ENCODE measurements at places on chromosomes 5 and 9.

GRCh38 chr9:103999375-104000062 is 94.6 kb upstream of the SMC2 start:
- DNase-seq: no peak

DNA sequence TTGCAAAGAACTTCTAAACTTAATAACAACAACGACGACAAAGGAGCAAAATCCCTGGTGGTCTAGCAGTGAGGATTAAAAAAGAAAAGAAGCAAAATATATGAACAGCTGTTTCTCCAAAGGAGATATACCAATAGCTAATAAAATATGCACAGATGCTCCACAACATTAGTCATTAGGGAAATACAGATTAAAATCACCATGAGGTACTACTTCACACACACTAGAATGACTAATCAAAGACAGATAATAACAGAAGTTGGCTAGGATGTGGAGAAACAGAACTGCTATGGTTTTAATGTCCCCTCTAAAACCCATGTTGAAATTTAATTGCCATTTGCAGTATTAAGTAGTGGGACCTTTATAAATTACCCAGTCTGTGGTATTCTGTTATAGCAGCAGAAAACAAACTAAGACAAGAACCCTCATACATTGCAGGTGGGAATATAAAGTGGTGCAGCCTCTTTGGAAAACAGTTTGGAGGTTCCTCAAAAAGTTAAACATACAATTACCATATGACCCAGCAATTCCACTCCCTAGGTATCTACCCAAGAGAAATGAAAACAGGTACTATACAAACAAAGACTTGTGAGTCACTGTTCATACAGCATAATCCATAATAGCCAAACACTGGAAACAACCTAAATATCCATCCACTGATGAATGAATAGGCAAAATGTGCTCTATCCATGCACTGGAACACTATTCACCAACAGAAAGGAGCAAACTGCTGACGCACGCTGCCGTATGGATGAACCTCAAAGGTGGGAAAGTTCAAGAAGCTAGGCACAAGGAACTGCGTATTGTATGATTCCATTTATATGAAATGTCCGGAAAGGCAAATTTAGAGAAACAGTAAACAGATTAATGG is 11.4 kb upstream of the DUSP1 start:
- no peak for DNase-seq

DNA sequence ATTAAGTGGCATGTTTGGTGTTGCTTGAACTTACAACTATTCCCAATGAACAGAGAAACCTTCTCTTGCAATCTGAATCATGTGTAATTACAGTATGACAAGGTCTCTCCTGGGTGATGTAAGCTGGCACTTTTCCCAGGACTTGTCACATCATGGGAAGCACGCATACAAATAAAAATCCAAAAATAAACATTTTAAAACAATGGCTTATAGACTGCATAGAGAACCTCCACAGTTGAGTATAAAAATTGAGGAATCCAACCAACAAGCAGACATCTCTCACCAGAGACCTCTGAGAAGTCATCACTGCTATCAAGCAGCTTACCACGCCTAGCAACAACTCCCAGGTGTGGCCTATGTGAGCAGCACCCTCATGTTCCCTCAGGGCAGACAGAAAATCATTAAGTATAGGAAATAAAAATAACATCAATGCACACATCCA is 3.9 kb downstream of the MLLT3 start:
- no peak for DNase-seq

DNA sequence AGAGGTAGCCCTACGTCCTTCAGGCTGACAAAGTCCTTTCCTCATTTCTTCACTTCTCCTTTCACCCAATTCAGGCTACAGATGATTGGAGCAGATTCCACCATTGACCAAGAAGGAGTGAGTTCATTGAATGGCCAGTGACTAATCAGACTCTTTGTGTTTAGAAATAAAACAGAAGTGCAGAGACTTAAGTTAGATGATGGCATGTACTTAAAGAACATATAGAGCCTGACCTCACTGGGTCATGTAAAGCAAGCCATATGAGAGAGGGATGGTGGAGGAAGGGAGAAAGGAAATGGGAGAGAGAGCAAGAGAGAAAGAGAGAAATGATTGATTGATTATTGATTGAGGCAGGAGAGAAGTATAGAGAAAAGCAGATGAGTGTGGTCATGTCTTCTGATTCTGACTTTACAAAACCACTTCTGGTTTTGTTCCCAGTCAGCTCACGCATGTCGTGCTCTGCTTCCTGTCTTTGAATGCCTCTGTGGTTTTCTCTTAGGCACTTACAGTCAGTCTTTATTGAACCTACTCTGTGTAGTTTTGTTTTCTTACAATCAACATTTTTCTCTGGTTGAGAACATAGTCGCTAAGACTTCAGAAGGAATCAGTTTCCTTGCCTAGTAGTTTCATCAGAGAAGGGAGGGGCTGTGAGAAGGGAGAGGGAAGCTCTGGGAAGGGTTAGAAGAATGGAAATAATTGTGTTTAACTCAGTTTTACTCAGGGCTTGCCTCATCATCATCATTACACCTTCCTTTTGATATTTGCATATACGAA is 149.2 kb upstream of the KLF9 start:
- no peak for DNase-seq

DNA sequence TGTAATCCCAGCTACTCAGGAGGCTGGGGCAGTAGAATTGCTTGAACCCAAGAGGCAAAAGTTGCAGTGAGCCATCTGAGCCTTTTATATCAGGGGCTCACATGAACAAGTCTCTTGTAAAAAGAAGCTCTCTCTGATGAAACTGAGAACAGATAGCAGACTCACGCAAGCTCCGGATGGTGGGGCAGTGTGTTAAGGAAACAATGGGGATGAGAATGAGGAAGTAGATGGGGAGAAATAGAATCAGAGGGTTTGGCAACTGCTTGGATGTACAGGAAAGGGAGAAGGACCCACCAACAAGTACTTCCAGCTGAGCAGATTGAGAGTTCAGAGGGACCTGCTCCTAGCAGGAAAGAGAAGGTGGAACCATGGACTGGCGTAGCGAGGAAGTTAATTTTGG is 18.6 kb downstream of the TMEM252 start:
- no peak for DNase-seq

DNA sequence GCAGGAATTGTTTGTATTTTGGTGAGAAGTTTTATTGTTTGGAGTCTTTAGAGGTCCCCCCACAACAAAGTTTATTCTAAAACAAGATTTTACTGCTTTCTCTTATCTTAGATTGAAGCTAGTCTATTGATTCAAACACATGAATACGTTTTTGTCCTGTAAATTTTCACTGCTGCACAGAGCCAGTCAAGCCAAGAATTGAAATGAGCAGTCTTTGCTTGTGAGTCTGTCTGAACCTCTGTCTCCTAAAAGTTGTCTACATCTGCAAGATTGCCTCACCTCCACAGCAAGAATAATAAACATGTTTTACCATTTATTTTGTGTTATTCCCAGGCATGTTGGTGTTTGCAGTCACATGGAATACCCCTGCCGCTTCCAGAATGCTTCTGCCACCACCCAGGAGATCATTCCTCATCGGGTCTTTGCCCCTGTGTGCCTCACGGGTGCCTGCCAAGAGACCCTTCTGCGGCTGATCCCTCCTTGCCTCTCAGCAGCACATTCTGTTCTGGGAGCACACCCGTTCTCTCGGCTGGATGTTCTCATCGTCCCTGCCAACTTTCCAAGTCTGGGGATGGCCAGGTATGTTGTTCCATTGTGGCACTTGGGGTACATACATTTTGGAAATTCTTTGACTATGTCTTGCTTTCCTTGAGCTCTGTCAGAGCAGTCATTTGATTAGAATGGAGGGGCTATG is 74.1 kb downstream of the AOPEP start:
- DNase-seq: no peak

DNA sequence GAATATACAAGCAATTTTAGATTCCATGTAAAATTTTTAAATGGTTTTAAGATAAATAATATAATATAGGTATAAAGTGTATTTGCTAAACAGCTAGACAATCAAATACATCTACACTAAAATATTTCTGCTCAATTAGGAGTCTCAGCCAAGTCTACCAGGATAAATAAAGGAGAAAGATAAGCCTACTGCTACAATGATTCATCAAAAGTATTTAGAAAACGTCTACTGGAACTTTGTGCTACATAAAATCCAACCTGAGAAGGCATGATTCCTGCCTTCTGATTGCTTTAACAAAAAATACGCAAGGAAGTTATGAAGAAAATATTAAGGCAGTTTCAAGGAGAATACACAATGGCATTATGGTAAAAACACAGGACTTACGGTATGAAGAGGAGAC is 570.6 kb downstream of the EFNA5 start:
- DNase-seq: no peak
